ENCODE measurements at places on chromosomes 3 and 15.
A peak's percentile ranks its signal among the peaks of the same experiment; 100 is the strongest.

DNA sequence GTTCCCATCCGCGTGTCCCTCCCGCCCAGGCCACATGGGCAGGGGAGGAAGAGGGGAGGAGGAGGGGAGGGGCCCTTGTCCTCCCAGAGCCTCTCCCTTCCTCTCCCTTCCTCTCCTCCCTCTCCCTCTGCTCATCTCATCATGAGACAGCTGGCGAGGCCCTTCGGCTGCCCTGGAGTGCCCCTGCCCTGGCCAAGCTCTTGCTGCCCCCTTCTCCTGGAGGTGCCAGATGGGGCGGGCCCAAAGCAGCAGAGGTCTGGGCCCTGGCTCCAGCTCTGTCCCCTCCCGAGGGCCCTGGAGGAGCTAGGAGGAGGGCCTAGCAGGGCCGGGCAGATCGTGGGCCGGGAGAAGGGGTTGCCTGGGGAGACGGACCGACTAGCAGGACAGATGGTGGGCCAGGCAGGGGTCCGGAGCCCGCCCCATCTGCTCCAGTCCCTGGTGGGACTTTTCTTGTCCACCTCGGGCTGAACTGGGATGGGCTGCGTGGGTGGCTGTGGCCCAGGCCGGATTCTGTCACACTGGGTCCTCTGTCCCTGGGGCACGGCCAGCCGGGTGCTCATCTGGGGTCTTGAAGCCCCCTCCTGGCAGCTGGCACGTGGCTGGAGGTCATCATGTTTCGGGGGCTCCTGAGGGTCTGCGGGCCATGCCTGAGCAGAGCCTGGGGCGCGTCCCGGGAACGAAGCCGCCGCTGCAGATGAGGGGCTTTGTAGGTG is 183.4 kb downstream of the GOLGA6L6 start:
- DNase-seq = no peak

- DNase-seq = no peak
Measured at GRCh38 chr3:1611824-1612223, 486.8 kb upstream of the CNTN4 start.

- DNase-seq = no peak
Measured at GRCh38 chr3:67587811-67588210, 66.6 kb downstream of the SUCLG2 start.

GRCh38 chr3:176590722-176591121 is 606.6 kb downstream of the TBL1XR1 start:
- DNase-seq = no peak

DNA sequence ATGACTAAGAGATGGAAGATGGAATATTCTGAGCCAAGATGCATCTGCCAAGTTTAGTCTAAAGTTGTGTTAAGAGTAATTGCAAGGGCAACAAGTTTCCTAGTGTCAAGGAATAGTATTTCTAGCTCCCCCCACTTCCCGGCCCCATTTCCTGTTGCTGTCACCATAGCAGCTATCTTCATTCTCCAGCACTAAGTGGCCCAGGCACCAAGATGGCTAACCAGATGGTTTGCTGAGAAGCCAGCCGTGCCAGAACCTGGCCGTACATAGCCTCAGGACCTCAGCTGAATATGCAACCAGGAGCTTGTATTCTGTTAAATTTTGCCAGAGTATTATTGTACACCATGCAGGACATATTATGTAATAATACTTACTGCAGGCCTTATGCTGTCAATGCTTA is 108.8 kb upstream of the UMPS start:
- DNase-seq = no peak

DNA sequence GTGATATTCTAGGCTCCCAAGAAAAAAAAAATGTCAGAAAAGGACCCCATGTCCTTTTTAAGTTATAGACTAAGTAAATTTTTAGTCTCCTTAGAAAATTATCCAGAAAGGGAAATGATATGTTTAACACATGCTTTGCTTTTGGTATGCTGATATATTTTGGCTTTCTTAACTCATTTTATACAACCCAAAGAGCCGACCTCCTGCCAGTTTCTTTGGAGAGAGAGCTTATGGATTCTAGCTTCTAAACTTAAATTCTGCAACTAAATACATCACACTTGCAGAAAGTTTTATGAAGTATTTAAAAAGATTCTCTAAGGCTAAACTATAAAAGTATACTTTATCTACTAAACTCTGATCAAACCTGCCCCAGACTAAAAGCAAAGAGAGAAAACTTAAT is 43.9 kb upstream of the ZPLD1 start:
- no peak for DNase-seq

- DNase-seq = no peak
Measured at GRCh38 chr15:42461261-42461660, 29.7 kb downstream of the ZNF106 start.

DNA sequence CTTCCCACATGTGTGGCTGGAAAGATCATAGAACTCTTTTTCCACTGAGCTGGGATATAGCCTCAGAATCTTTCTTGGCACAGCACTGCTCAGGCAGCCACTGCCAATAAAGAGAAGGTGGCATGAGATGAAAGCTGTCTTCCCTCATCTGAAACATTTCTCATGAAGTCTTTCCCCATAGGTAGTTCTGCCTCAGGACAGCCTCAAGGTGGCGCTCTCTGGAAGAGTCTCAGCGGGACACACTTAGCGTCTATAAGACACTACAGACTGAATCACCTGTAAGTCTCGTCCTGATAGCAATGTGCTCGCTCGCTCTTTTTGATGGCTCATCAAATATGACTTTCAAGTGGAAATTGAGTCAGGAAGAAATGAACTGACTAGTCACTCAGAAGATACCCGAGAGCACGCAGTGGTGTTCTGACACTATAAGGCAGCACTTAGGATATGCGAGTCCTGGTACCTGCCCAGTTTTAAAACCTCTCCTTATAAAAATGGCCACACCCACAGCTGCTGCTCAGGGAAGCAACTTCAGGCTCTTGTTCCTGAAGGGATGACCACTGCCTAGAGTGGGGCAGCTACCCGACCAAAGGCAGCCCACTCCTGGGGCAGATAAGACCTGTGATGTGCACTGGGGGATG is 269.5 kb downstream of the SUCLG2 start:
- peak; percentile 27 for DNase-seq

DNA sequence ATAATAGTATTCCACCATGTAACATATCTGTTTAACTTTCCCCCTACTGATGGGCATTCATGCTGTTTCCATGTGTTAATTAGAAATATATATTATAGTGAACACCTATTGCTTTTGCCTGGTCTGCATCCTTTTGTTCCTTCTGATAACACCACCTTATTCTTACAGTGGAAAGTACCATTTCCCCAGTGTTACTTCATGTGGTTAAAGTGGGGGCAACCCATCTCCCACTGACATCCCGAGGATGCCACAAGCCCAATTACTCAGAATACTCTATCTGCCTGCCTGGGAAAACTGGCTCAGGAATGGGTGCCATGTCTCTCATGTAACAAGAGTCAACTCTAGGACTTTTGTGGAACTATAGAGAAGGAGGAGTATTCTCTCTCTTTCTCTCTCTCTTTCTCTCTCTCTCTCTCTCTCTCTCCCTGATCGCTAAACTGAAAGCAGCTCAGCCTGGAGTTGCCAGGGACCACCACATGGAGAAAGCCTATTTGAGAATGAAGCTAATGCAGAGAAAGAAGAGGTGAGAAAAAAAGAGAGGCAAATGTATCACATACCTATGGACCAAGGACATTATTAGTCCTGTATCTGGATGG is 66.4 kb upstream of the PPIB start:
- DNase-seq = no peak

GRCh38 chr3:154779571-154779970 is 300.5 kb upstream of the MME start:
- DNase-seq = no peak

DNA sequence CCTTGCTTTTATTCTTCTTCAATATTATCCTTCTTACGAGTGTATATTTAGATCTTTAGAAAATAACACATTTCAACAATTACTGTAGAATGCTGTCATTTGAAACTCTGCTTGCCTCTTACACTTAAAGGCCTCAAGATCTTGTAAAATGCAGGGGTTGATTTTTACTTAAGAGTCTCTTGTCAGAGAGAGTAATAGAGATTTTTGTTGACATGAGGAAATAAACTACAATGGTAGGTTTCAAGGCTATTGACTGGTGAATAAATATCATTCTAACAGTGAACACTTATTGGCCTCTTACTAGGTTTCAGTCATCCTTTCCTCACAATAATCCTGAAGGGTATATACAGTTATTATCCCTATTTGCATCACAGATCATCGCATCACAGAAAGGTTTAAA is 344.6 kb downstream of the GBE1 start:
- no peak for DNase-seq

DNA sequence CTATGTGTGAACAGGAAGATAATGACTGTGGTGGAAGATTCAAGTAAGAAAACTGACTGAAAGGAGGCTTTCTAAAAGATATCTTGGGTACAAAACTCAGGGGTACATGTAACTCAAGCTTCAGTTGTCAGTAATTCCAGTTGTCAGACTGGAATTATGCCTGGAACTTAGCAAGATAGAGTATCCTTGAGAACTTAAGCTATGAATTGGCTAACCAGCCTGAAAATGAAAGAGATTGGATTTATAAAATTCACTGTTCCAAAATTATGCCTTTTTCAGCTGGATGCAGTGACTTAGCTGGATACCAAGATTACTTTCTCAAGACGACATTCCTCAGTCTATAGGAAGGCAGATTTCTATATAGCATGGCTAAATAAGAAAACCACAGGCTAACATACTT is 221.9 kb upstream of the ZBTB20 start:
- no peak for DNase-seq

DNA sequence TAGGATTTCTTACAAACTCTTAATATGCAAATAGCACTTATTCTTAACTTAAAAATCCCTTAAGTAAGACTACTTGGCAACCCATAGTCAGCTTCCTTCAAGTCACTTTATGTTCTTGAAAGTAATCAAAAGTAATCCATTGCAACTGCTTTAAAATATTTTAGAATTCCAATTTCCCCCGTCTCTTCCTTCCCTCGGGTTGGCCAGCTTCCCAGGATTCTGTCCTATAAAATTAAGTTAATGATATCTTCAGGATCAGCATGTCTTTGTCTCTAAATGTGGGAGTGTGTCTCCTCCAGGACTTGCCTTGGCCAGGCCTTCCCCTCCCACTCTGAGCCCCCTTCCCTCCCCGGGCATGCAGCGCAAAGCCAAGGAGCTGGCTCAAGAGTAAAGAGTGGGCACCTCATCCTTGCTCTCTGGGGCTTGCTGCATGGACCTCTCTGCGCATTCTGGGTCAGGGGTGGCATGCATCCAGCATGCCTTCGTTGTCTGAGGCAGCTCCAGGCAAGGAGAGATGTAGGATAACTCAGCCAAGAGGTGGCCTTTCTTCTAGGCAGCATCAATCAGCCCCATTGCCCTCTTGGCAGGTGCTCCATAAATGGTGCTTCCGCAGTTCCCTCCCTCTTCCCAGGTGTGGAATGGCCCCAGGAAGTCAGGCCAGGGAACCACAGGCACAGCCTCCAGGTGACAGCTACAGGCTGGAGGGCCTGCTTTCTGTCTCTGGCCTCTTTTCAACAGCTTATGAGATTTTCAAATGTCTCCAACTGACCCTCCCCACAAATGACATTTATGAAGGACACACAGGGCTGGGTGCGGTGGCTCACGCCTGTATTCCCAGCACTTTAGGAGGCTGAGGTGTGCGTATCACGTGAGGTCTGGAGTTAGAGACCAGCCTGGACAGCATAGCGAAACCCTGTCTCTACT is 108.7 kb upstream of the ALDH1A3 start:
- no peak for DNase-seq

- peak; percentile 25 for DNase-seq
Measured at GRCh38 chr3:161423911-161424522, 52.7 kb upstream of the SPTSSB start.

DNA sequence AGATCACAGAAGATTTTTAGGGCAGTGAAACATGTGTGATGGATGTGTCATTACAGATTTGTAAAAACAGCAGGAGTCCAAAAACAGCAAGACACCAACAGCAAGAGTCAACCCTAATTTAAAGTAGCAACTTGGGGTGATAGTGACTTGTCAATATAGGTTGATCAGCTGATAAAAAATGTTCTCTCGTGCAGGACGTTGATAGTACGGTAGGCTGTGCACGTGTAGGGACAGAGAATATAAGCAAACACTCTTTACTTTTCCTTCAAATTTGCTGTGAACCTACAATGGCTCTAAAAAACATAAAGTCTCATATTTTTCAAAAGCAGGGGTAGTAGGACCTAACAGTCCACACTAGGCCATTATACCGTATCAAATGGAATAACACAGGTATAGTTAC is 120.8 kb downstream of the STAG1 start:
- no peak for DNase-seq

- DNase-seq = no peak
Measured at GRCh38 chr3:39141171-39141995, 12.0 kb downstream of the CSRNP1 start.

GRCh38 chr3:3177861-3178497 is 1.5 kb downstream of the CRBN start:
- DNase-seq = no peak

DNA sequence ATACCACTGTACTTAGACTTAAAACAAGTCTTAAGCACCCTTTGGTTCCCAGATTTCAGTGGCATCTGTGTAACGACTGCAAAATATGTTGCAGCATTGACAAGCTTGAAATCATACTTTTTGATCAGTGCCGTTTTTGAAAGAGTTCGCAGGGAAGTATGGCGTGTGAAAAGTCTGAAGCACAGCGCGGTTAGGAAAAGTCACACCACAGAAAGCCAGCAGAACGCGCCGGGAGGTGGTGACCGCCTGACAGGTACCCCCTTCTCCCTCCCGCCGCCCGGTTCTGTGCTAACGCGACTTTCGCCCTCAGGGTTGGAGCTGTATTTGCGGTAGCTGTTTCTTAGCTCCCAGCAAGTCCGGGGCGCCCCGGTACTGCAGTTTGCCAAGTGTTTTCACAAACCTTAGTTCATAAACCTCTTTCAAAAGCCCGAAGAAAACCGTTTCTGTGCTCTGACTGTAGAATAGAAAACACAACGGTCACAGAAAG is 481 bp upstream of the CRYBG3 start:
- DNase-seq = no peak

DNA sequence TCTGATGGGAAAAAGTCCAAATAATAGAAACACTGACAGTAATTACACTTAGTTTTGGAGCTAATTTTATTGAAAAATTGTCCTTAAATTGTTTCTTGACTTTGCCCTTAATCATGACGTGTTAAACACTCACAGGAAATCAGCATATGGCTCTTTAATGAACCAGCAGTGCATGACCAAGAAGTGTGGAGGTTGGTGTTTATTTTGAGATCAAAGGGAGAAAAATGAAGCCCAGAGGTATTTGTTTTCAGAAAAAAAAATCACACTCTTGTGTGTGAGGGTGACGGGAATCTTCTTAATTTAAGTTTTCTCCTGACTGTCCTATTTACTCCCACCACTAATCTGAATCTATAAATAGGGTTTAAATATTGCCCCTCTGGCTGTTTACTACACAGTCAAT is 28.8 kb upstream of the SYNM start:
- DNase-seq = no peak

DNA sequence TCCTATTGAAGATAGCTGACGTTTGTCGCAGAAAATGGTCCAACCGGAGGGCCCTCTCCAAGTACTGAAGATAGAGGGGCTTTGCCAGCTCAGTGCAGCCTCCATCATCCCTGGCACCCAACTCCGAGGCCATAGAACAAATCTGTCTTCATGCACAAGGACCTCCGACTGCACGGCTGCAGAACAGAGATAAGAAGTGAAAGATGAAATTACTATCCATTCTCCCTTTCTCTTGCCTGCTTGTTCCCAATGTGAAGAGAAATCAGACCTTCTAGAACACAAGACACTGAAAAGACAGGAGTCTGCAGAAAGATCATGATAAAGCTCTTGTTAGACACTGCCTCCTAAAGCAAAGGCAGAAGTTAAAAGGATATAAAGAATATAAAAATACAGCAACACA is 19.9 kb downstream of the INO80 start:
- DNase-seq = no peak

Measured in KG1 (cell line).